ENCODE measurements at places on chromosomes 12 and 14. TPM values are rescaled to one million over a fixed set of nuclear protein-coding genes. Genes with fewer than 3 reads are reported as not detected.

Gene SOX5
- total RNA-seq = 22.5 TPM

Gene LGR5
- not detected for total RNA-seq

Gene BICDL1
- not detected for total RNA-seq

Gene KCNK10
- total RNA-seq = not detected

Gene ISM2
- 0.29 TPM for total RNA-seq

Gene MLXIP
- total RNA-seq = 35.5 TPM

Gene MAX
- 82.9 TPM for total RNA-seq

Gene PPP1R36
- total RNA-seq = 1.1 TPM

Gene KLRC2
- not detected for total RNA-seq

Gene TAS2R30
- 9.2 TPM for total RNA-seq

Gene CFAP73
- total RNA-seq = not detected

Gene SPTB
- 0.22 TPM for total RNA-seq

Gene GZMB
- not detected for total RNA-seq

Gene VDR
- total RNA-seq = 57.3 TPM

Gene SLCO1A2
- 0.29 TPM for total RNA-seq

Gene SLC5A8
- total RNA-seq = not detected

All from placental pericyte (primary cell).